ENCODE measurements at places on chromosomes 2 and 18. TPM values are rescaled to one million over a fixed set of nuclear protein-coding genes. Genes with fewer than 3 reads are reported as not detected.

PROKR1 gene
- total RNA-seq: not detected

LDLRAD4 gene
- 33.8 TPM for total RNA-seq

AGXT gene
- not detected for total RNA-seq

LAMA1 gene
- total RNA-seq: 0.05 TPM

PLEK gene
- total RNA-seq: 46.3 TPM

SP5 gene
- total RNA-seq: not detected

COBLL1 gene
- total RNA-seq: 15.6 TPM

GPBAR1 gene
- 2.1 TPM for total RNA-seq

PLGLB2 gene
- total RNA-seq: not detected

DNAH7 gene
- total RNA-seq: 0.74 TPM

IRS1 gene
- total RNA-seq: 14.2 TPM

NLRC4 gene
- total RNA-seq: 0.74 TPM

MC5R gene
- total RNA-seq: not detected

CHRNA1 gene
- total RNA-seq: 0.93 TPM

GALNT14 gene
- total RNA-seq: not detected

RAMP1 gene
- total RNA-seq: 145 TPM

CRYBA2 gene
- not detected for total RNA-seq
